ENCODE measurements at places on chromosomes 7 and 10. TPM values are rescaled to one million over a fixed set of nuclear protein-coding genes. Genes with fewer than 3 reads are reported as not detected.

DNA sequence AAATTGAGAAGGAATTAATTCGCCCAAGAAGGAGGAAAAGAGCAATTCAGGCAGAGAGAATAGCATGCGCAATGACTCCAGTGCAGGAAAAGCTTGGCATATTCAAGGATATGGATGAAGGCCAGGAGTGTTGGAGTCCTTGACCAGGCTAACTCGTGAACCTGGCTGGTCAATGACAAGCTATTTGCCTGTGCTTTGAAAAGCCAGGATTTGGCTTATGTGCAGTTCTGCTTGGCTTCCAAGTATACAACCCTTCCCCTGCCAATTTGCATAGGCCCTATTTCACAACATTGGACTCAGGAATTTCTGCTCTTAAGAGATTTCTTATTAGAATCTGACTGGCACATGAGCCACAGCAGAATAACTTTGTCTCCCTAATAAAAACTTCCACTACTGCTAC is 72.3 kb upstream of the SP8 start:
- no peak overlapping the region for H3K4me3 ChIP-seq
- no peaks in the 10 kb centered on the region for H3K4me1 ChIP-seq
- H3K36me3 ChIP-seq, result no peaks in the 10 kb centered on the region
- no peak for DNase-seq
- no peak overlapping the region for H3K27ac ChIP-seq
- peaks cover 4% of the 10 kb centered on the region for H3K27me3 ChIP-seq

DNA sequence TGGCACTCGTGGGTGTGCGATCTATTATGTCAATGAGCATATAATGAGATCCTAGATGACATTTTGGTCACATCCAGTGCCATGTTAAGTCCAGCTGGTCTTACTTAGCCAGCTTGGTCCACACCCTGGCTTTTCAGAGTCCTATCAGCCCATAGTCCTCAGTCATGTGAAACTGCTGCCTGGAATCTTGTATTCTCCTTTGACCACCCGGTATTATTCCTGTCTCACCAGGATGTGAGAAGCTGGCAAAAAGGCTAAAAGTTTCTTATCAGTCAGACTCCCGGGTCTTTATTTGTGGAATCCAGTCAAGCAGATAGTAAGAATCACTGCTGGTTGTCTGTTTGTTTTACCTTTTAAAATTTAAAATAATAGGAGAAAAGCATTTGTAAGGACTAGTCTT is 705.6 kb upstream of the GHITM start:
- H3K36me3 ChIP-seq, result peaks cover under 1% of the 10 kb centered on the region
- H3K27ac ChIP-seq, result no peak overlapping the region
- H3K4me3 ChIP-seq, result no peak overlapping the region
- no peaks in the 10 kb centered on the region for H3K4me1 ChIP-seq

DNA sequence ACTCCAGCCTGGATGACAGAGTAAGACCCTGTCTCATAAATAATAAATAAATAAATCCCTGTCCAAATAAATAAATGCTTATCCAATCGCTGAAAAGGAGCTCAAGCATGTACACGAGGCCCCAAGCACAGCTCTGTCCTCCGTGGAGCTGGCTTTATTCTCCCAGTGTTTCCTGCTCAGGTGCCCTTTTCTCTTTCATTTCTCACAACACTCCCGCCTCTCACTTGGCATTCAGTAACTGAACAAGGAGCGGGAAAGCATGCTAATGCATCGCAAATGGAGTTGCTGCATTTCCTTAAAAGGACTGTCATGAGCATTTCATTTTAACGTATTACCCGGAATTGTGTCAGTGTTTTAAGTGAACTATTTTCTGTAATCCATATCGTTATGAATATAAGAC is 210.9 kb upstream of the C7orf33 start:
- DNase-seq, result no peak
- H3K36me3 ChIP-seq, result no peaks in the 10 kb centered on the region
- H3K4me1 ChIP-seq, result no peaks in the 10 kb centered on the region
- no peak overlapping the region for H3K27ac ChIP-seq

DNA sequence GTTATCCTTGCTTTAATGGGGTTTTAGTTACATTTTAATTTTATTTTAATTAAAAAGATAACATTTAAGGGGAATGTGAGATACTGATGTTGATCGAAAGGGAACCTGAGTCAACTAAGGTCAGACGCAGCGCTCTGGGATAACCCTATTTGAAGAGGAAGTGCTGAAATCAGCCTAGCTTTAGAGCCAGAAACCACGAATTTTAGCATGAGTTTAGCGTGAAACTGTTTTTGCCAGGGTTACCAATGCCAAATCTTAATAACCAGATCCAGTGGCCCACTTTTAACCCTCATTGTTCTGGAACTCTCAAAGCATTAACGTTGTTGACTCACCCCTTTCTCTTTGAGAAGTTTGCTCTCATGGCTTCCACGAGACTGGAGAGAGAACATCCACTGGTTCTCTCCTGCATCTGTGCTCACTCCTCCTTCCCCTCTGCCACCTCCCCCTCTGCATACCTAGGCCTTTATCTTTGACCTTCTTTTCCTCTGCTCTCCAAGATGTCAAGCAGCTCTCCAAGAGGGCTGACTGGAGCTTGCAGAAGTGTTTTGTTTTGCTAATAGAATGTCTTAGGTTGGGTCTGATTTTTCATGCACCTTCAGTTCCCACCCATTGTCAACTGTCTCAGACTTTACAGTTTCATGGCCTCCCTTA is 198.3 kb upstream of the CELF2 start:
- DNase-seq, result no peak
- H3K4me1 ChIP-seq, result peaks cover 25% of the 10 kb centered on the region
- no peak overlapping the region for H3K27ac ChIP-seq
- no peak overlapping the region for H3K4me3 ChIP-seq
- no peaks in the 10 kb centered on the region for H3K36me3 ChIP-seq

GRCh38 chr7:127654404-127655394 is 2.7 kb downstream of the SND1 start:
- H3K27ac ChIP-seq, result no peak overlapping the region
- DNase-seq, result no peak
- peaks cover 42% of the 10 kb centered on the region for H3K4me1 ChIP-seq
- H3K4me3 ChIP-seq, result no peak overlapping the region
- H3K27me3 ChIP-seq, result no peaks in the 10 kb centered on the region

- no peak for DNase-seq
- no peak overlapping the region for H3K4me3 ChIP-seq
- H3K4me1 ChIP-seq, result peaks cover 38% of the 10 kb centered on the region
- no peak overlapping the region for H3K27ac ChIP-seq
Measured at GRCh38 chr10:33195608-33196376, 138.7 kb downstream of the NRP1 start.

- no peak for DNase-seq
- no peaks in the 10 kb centered on the region for H3K27me3 ChIP-seq
- no peak overlapping the region for H3K4me3 ChIP-seq
- no peak overlapping the region for H3K27ac ChIP-seq
- peaks cover 2% of the 10 kb centered on the region for H3K36me3 ChIP-seq
Measured at GRCh38 chr7:27269455-27269854, 26.9 kb downstream of the EVX1 start.

DNA sequence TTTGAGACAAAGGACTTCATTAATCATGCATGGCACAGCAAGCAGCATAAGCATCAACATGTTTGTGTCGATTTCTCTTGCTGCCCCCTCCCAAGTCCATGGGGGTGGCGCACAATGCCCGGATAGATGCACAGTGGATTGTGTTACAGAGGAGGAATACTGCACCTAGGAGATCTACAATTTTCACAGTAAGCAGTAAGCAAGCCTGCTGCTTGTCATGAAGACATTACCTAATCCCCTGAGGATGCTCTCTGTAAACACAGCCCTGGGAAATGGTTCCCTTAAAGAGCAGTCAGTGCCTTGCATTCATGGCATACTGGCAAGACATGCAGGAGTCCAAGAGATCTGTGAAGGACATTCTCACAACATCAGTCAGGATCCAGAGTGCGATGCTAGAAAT is 137.7 kb downstream of the ETV1 start:
- no peak overlapping the region for H3K27ac ChIP-seq
- H3K27me3 ChIP-seq, result no peaks in the 10 kb centered on the region
- no peak for DNase-seq
- H3K4me3 ChIP-seq, result no peak overlapping the region
- no peaks in the 10 kb centered on the region for H3K36me3 ChIP-seq

GRCh38 chr7:96685755-96686154 is 23.9 kb downstream of the SEM1 start:
- H3K36me3 ChIP-seq, result peaks cover 65% of the 10 kb centered on the region
- no peak for DNase-seq
- H3K4me3 ChIP-seq, result no peak overlapping the region
- no peaks in the 10 kb centered on the region for H3K4me1 ChIP-seq

- H3K36me3 ChIP-seq, result no peaks in the 10 kb centered on the region
- peaks cover 16% of the 10 kb centered on the region for H3K4me1 ChIP-seq
- no peak overlapping the region for H3K4me3 ChIP-seq
- no peak overlapping the region for H3K27ac ChIP-seq
Measured at GRCh38 chr7:77327932-77328628, 88.1 kb downstream of the GSAP start.

DNA sequence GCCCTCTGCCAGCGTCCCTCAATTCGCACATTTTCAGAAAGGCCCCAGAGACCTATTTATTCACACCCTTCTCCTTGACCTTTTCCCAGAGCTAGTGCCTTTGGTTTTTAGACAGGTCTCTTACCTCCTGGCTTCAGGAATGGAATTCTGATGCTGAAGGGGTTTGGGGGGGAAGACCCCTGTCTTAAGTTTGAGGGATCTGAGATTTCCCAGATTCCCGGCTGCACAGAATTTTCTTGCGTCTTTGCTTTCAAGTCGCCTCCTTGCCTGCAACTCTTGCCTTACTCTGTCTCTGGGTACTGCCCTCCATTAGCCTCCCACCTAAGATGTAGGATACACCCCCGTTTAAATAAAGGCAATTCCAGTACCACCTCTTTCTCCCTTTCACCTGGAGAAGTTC is 1.9 kb downstream of the GATA3 start:
- H3K4me1 ChIP-seq, result peaks cover 70% of the 10 kb centered on the region
- H3K4me3 ChIP-seq, result peak overlapping the region; percentile 96
- H3K36me3 ChIP-seq, result peaks cover 11% of the 10 kb centered on the region
- H3K27ac ChIP-seq, result peak overlapping the region; percentile 97

DNA sequence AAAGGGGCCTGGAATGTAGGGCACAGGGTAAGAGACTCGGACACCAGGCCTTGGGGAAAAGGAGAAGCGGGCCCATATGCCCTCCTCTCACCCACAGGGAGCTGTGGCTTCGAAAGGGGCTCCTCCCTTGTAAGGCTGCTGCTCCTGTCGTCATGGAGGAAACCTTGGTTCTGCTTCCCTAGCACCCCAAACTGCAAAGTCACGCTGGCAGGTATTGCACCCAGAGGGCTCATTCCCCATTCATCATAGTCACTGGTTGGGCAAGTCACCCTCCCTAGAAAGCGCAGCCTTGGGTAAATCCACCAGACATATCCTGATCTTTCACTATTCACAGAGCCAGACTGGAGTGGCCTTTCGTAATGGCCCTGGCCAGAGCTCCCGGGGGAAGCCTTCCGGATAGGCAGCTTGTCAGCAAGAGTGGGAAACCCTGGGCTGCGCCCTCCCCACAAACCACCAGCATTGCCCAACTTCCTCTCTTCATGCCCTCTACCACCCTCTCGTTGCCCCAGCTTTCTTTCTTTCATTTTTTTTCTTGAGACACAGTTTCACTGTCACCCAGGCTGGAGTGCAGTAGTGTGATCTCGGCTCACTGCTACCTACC is 121.0 kb downstream of the HIP1 start:
- no peaks in the 10 kb centered on the region for H3K27me3 ChIP-seq
- no peak overlapping the region for H3K27ac ChIP-seq
- no peak overlapping the region for H3K4me3 ChIP-seq
- H3K36me3 ChIP-seq, result no peaks in the 10 kb centered on the region

The EN2 gene
- not detected for total RNA-seq

The CDH23 gene
- 2.5 TPM for total RNA-seq

The FXYD4 gene
- not detected for total RNA-seq

The CACNB2 gene
- total RNA-seq, result 13.0 TPM

The ICA1 gene
- total RNA-seq, result 6.8 TPM

The GIMAP6 gene
- not detected for total RNA-seq

The SH2D4B gene
- total RNA-seq, result 0.27 TPM

The ZFYVE27 gene
- 40.7 TPM for total RNA-seq
